ENCODE measurements at places on chromosomes 2 and 18. TPM values are rescaled to one million over a fixed set of nuclear protein-coding genes. Genes with fewer than 3 reads are reported as not detected.

- DNase-seq, result no peak
- H3K27me3 ChIP-seq, result peaks cover 13% of the 10 kb centered on the region
- H3K27ac ChIP-seq, result no peak overlapping the region
- H3K4me1 ChIP-seq, result peaks cover 71% of the 10 kb centered on the region
- H3K4me3 ChIP-seq, result no peak overlapping the region
Measured at GRCh38 chr2:29225814-29226213, 110.6 kb downstream of the CLIP4 start.

DNA sequence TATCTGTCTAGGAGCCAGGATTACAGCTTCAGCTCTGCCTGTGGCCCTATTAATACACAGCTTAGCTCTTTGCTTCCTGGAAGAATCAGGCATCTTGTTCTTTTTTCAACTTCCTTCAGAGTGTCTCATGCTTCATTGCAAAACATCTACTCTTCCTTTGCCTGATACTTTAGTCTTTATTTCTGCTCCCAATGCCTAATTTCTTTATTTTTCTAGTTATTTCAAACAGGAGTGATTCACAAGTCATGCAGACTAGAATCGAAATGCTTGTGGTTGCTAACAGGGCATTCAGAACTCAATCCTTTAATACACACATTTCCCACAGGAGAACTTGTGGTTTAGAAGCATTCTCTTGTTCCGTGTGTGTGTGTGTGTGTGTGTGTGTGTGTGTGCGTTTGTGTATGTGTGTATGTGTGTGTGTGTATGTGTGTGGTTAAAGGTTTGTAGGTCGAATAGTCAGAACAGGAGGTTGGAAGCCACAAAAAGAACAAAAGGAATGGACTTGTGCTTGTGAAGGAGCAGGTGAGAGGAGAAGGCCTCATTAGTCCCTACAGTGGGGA is 28.3 kb upstream of the INSIG2 start:
- H3K4me1 ChIP-seq, result no peaks in the 10 kb centered on the region
- H3K4me3 ChIP-seq, result no peak overlapping the region
- peaks cover 5% of the 10 kb centered on the region for H3K27me3 ChIP-seq

- H3K4me1 ChIP-seq, result no peaks in the 10 kb centered on the region
- H3K4me3 ChIP-seq, result no peak overlapping the region
- no peaks in the 10 kb centered on the region for H3K36me3 ChIP-seq
- peaks cover 13% of the 10 kb centered on the region for H3K27me3 ChIP-seq
Measured at GRCh38 chr2:41910126-41910525, 137.7 kb upstream of the PKDCC start.

GRCh38 chr18:21444465-21445212 is 155.9 kb downstream of the ESCO1 start:
- no peaks in the 10 kb centered on the region for H3K4me1 ChIP-seq
- no peaks in the 10 kb centered on the region for H3K36me3 ChIP-seq
- peak; percentile 33 for DNase-seq
- H3K27me3 ChIP-seq, result peaks cover 33% of the 10 kb centered on the region
- no peak overlapping the region for H3K4me3 ChIP-seq

DNA sequence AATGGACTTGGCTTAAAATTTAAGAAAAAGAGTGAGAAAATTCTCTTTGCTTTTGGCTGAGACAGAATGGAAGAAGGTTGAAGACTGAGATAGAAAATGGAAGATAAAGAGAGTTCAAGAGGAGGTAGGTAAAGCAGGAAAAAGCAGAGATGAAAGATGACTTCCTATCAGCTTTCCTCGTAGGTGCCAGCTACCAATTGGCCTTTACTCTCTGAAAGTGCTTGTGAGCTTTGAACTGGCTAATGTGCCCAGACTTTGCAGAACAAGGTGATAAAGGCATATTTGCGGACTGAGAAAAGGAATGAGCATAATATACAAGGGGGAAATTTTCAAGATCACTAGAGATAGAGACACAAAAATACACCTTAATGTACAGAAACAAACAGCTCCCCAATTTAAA is 54.7 kb upstream of the UBE2E3 start:
- no peak for DNase-seq
- no peaks in the 10 kb centered on the region for H3K4me1 ChIP-seq
- no peak overlapping the region for H3K27ac ChIP-seq
- no peaks in the 10 kb centered on the region for H3K36me3 ChIP-seq

DNA sequence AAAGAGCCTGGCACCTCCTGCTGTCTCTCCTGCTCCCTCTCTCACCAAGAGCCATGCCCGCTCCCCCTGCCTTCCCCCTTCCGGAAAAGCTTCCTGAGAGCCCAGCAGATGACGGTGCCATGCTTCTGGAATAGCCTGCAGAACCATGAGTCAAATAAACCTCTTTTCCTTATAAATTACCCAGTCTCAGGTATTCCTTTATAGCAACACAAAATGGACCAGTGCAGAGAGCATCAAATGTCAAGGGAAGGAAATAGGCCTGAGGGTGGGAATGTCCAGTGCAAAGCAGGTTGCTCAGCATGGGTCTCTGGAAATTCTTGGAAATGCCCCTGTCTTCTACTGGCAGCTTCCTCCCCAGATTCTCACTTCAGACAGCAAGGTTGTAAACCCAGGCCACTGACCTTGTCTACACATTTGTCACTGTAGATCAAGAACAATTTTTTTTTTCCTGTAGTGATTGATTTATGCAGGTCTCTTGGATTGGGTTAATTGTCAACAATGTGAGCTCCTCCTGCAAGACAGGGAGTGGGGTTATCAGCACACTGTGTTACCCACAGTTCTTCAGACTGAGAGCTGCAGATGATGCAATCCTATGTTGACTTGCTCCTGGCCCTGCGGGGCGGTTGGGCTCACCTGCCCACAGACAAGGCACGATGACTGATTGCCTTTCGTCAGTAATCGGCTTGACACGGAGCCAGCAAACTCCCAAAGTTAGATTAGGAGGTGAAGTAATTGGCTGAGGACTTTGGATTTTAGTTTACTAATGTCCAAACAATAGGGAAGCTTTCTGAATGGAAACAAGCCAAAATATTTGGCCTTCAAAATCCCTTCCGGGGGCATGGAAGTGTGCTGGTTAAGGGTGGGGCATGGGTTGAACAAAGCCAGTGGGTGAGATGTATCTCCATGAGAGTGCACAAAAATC is 5.4 kb upstream of the BOD1L2 start:
- H3K27me3 ChIP-seq, result no peaks in the 10 kb centered on the region
- H3K4me3 ChIP-seq, result no peak overlapping the region
- no peaks in the 10 kb centered on the region for H3K4me1 ChIP-seq
- H3K36me3 ChIP-seq, result no peaks in the 10 kb centered on the region
- DNase-seq, result no peak

- H3K4me1 ChIP-seq, result no peaks in the 10 kb centered on the region
- no peaks in the 10 kb centered on the region for H3K27me3 ChIP-seq
- H3K27ac ChIP-seq, result no peak overlapping the region
- DNase-seq, result no peak
- no peaks in the 10 kb centered on the region for H3K36me3 ChIP-seq
- no peak overlapping the region for H3K4me3 ChIP-seq
Measured at GRCh38 chr18:27772081-27772480, 404.8 kb downstream of the CDH2 start.

DNA sequence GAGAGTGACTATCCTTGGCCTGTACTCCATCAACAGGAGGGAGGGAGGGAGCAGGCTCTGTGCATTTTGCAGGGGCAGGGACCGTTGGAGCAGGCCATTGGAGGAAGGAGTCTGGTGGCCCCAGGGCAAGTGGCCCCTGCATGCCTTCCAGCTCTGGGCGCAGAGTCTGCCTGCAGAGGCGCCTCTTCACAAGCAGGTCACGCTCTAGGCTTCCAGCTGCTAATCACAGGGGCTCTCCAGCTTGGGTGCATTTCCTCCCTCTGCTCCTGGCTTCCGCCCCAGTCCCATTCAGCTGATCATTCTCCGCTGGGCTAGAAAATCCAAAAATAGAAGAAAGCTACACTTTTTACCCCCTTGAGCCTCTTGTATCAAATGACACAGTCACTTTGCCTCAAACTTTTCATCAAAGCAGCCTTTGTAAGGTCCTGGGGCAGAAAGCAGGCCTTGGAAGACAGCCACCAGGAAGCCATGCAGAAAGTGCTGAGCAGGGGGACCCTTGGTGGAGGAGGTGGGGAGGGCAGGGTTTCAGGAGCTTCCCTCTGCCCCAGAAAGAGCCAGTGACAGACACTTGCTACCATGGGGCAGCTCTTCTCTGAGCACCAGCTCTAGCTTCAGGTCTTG is 11.3 kb downstream of the TMEM247 start:
- H3K36me3 ChIP-seq, result no peaks in the 10 kb centered on the region
- no peak overlapping the region for H3K27ac ChIP-seq
- no peak overlapping the region for H3K4me3 ChIP-seq
- no peaks in the 10 kb centered on the region for H3K27me3 ChIP-seq

DNA sequence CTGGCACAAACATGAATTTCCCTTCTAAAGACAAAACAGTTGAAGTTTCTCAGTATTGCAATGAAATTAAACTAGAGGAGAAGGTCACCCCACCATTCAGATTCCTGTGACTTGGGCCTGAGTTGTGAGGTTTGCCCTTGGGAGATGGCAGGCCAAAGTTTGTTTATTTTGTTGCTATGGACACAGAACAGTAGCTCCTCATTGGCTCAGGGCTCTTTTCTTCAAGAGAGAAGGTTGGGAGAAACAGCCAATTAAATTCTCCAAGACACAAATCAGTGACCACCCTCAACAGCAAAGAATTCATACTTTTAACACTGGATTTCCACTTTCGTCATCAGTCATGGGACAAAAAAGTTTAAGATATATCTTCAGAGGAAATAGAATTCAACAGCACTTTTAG is at the start of gene FLACC1:
TSS of gene FLACC1 (minus strand) at position 125 of the 400 bp plus-strand sequence. CDS start 5,941 bp downstream, outside the sequence.
- peaks cover 16% of the 10 kb centered on the region for H3K36me3 ChIP-seq
- peak; percentile 22 for DNase-seq
- H3K27ac ChIP-seq, result no peak within 1 kb of the TSS
- no peaks in the 10 kb centered on the region for H3K4me1 ChIP-seq
- no peaks in the 10 kb centered on the region for H3K27me3 ChIP-seq
- H3K4me3 ChIP-seq, result no peak within 1 kb of the TSS

- peak overlapping the region; percentile 91 for H3K27ac ChIP-seq
- no peaks in the 10 kb centered on the region for H3K36me3 ChIP-seq
- no peaks in the 10 kb centered on the region for H3K27me3 ChIP-seq
Measured at GRCh38 chr2:201781557-201782051, 871 bp upstream of the ALS2 start.

GPD2 gene
- polyA plus RNA-seq, result 4.8 TPM

KLF11 gene
- polyA plus RNA-seq, result 9.5 TPM

LINC00305 gene
- polyA plus RNA-seq, result not detected

Data from SK-N-SH (cell line).